Activated CD8-positive, alpha-beta T cell treated with anti-CD3 and anti-CD28 coated beads, Interleukin-2, amount 10 ng/mL, durations not matched to agents 7 days and 5 days (primary cell): ENCODE measurements at places on chromosomes 3 and 15.

DNA sequence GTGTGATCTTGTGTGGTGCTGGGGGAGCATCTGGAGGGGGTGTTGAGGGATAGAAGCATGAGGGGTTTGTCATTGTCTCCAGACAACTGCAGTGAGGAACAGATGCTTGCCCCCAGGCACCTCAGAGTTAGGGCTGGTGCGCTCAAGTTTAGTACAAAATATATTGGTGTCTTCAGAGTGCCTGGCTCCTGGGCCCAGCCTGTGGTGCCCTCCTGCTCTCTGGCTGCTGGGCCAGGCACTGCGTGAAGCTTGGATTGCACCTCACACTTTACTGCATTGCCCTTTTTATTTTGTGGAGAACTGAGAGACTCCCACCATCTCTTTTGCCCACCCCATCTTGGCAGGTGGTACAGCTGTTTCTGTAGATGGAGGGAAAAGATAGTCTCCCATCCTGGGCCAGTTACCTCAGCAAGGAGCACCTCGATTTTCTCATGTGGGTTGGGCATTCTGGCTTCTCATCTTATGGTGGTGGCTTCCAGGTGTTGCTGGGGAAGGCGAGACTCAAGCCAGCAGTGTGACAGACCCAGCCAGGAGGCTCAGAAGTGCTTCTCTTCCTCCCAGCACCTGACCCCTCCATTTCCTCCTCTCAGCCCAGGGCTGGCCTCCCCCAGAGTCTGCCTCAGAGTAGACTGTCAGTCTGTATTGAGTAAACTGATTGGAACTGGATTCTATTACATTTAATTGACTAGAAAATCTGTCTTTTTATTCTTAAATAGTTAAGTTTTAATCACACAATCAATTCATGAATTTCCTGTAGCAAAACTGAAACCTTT is 140.5 kb downstream of the DNAJB8 start:
- H3K4me3 ChIP-seq, result no peak overlapping the region
- peak overlapping the region; percentile 76 for H3K27ac ChIP-seq
- H3K4me1 ChIP-seq, result peaks cover 18% of the 10 kb centered on the region
- H3K36me3 ChIP-seq, result no peaks in the 10 kb centered on the region

DNA sequence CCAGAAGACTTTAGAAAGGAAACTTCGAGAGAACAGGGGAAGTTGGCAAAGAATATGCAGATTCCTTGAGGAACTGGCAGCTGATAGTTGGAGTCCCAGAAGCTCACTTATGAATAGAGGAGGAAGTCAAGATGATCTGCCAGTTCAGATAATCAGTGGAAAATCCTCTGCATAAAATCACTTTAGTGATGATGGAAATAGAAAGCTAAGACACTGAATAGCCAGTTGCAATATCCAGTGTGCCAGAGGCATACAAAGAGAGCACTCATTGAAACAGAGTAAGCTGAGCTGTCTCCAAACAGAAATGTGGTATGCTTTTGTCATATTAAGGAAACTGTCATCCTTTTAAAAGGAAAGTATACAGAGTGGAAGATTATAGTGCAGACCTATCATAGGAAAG is 1207.6 kb downstream of the OTOL1 start:
- H3K27me3 ChIP-seq, result no peaks in the 10 kb centered on the region
- no peaks in the 10 kb centered on the region for H3K4me1 ChIP-seq
- no peak for DNase-seq
- H3K27ac ChIP-seq, result no peak overlapping the region

GRCh38 chr15:77012868-77013267 is 17.9 kb downstream of the PSTPIP1 start:
- peaks cover 69% of the 10 kb centered on the region for H3K36me3 ChIP-seq
- H3K27me3 ChIP-seq, result no peaks in the 10 kb centered on the region
- peak; percentile 83 for DNase-seq

DNA sequence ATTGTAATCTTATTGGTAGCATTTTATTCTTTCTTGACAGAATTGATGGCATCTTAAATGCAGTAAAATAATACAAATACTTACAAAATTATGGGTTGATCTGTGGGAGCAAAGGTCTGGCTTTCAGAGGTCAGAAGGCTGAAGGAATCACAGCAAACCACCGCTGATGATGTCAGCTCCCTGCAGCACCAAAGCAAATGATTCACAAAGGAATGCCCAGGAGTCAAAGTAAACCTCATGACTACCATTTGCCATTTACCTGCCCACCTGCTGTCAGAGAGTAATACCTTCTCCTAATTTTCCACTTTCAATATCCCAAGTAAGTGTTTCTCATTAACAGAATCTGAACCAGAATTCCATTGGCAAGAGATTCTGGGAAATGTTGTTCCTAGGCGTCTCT is 46.1 kb downstream of the CPA3 start:
- H3K4me3 ChIP-seq, result no peak overlapping the region
- no peak for DNase-seq
- no peaks in the 10 kb centered on the region for H3K4me1 ChIP-seq
- no peaks in the 10 kb centered on the region for H3K36me3 ChIP-seq
- no peak overlapping the region for H3K27ac ChIP-seq

DNA sequence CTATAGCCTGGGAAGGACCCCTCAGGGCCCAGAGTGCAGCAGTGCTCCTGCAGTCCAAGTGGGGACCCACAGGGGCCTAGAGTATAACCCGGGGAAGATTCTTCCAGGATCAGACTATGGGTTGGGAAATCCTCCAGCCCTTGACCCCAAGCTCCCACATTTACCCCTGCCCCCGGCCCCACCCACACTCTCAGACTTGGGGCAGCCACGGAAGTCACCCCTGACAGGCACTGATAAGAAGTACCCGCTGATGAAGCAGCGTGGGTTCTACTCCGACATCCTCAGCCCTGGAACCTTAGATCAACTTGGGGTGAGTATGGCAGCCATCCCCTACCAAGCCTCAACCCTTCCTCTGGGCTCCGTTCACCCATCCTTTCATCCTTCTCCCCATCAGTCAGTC is 6.3 kb downstream of the DNAH1 start:
- DNase-seq, result no peak
- H3K4me3 ChIP-seq, result no peak overlapping the region
- no peak overlapping the region for H3K27ac ChIP-seq
- no peaks in the 10 kb centered on the region for H3K27me3 ChIP-seq
- H3K4me1 ChIP-seq, result peaks cover 8% of the 10 kb centered on the region
- no peaks in the 10 kb centered on the region for H3K36me3 ChIP-seq

DNA sequence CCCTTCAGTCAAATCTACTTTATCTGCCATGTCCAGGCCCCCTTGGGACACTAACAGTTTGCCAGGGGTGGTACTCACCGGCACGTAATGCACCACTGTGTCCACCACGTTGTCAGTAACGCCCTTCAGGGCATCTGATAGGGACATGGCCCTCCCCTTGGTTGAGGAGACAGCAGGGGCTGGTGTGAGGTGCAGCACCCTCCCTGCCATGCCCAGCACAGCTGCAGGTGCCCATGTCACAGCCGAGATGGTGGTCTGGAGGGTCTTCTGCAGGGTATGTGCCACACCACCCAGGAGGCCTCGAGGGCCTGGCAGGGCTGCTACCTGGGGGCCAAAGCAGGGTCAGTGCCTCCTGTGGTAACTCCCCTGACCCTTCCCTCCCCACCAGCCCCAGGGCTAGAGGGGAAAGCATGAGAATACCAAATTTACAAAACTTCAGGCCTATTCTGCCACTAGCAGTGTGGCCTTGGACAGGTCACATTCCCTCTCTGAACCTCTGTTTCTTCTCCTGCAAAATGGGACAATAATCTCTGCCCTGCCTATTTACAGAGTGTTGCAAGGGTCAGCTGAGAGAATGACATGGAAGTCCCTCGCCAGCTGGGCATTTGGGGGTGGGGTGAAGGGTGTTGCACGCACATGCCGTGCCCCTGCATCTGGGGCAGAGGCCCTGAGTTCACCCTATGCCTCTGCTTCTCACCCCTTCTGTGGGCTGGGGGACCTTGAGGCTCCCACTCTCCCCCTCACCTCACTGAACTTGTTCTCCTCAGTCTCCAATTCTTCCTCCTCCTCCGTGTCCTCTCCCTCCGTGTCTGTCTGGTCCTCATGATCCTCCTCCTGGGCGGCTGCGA is 11.8 kb upstream of the KIF7 start:
- peaks cover 7% of the 10 kb centered on the region for H3K4me1 ChIP-seq
- no peaks in the 10 kb centered on the region for H3K36me3 ChIP-seq
- H3K27me3 ChIP-seq, result peaks cover 16% of the 10 kb centered on the region
- H3K4me3 ChIP-seq, result no peak overlapping the region

- H3K4me3 ChIP-seq, result no peak overlapping the region
- no peaks in the 10 kb centered on the region for H3K4me1 ChIP-seq
- no peaks in the 10 kb centered on the region for H3K36me3 ChIP-seq
- H3K27ac ChIP-seq, result no peak overlapping the region
- peaks cover 3% of the 10 kb centered on the region for H3K27me3 ChIP-seq
Measured at GRCh38 chr3:53146319-53146891, 14.6 kb upstream of the PRKCD start.

DNA sequence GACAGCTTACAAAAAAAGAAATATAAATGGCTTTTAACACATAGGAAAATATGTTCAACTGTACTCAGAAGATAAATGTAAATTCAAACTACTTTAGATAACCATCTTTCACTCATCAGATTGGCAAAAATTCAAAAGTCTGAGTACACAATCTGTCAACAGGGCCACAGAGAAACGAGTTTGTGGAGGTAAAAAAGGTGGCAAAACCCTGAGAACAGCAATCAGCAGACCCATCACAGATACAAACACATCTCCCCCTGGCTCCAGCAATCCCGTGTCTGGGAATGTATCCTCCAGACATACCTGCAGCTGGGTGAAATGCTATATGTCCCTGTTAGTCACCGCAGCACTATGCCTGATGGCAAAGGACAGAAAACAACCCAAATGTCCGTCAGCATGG is 149.5 kb downstream of the OSBPL10 start:
- H3K4me1 ChIP-seq, result peaks cover 9% of the 10 kb centered on the region
- no peak overlapping the region for H3K27ac ChIP-seq
- DNase-seq, result no peak
- no peaks in the 10 kb centered on the region for H3K36me3 ChIP-seq
- H3K27me3 ChIP-seq, result peaks cover 1% of the 10 kb centered on the region

GRCh38 chr3:177150970-177151627 is 46.2 kb downstream of the TBL1XR1 start:
- no peak for DNase-seq
- H3K4me1 ChIP-seq, result peaks cover 52% of the 10 kb centered on the region
- peak overlapping the region; percentile 63 for H3K27ac ChIP-seq
- H3K36me3 ChIP-seq, result peaks cover 24% of the 10 kb centered on the region

- no peak for DNase-seq
- peaks cover 8% of the 10 kb centered on the region for H3K4me1 ChIP-seq
- no peak overlapping the region for H3K27ac ChIP-seq
- H3K4me3 ChIP-seq, result no peak overlapping the region
Measured at GRCh38 chr3:114417265-114417664, 123.4 kb downstream of the TIGIT start.

DNA sequence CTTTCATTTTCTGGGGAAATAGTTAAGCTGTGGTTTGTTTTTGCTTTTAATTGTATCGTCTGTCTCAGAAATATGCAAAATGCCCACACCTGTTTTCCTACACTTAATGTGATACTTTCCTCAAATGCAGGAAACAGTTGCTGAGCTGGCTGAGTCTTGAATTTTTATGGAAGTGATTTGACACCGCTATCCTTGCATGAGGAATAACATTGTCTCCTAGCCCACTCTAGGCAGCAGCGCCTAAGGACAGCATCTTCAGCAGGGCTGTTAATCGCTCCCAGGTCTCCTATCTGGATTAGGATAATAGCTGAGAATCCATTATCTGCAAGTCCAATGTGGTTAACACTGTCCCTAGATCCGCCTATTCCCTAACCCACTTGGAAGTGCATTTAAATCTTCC is 132.6 kb upstream of the NR2E3 start:
- peaks cover 11% of the 10 kb centered on the region for H3K4me1 ChIP-seq
- no peaks in the 10 kb centered on the region for H3K36me3 ChIP-seq
- H3K27me3 ChIP-seq, result peaks cover 3% of the 10 kb centered on the region
- DNase-seq, result no peak
- H3K4me3 ChIP-seq, result no peak overlapping the region

DNA sequence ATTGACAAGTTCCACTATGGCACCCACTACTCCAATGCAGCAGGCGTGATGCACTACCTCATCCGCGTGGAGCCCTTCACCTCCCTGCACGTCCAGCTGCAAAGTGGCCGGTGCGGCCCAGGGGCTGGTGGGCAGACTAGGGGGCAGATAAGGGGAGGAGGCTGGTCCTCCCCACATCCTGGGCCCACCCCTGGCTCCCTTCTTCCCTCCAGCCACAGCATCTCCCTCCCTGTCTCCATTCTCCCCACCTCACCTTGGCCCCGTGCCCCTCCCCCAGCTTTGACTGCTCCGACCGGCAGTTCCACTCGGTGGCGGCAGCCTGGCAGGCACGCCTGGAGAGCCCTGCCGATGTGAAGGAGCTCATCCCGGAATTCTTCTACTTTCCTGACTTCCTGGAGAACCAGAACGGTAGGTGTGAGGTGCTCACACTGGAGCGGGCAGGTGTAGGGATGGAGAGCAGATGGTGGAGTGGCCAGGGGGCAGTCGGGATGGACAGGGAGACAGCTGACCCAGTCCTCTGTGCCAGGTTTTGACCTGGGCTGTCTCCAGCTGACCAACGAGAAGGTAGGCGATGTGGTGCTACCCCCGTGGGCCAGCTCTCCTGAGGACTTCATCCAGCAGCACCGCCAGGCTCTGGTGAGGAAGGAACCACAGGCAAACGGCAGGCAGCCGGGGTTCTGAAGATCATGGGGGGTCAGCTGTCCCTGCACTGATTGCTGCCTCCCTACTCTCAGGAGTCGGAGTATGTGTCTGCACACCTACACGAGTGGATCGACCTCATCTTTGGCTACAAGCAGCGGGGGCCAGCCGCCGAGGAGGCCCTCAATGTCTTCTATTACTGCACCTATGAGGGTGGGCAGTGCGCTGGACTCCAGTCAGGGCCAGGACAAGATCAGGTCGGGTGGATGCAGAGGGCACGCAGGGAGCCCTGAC is 26.0 kb downstream of the NBEAL2 start:
- no peak overlapping the region for H3K4me3 ChIP-seq
- DNase-seq, result no peak
- H3K27me3 ChIP-seq, result no peaks in the 10 kb centered on the region

DNA sequence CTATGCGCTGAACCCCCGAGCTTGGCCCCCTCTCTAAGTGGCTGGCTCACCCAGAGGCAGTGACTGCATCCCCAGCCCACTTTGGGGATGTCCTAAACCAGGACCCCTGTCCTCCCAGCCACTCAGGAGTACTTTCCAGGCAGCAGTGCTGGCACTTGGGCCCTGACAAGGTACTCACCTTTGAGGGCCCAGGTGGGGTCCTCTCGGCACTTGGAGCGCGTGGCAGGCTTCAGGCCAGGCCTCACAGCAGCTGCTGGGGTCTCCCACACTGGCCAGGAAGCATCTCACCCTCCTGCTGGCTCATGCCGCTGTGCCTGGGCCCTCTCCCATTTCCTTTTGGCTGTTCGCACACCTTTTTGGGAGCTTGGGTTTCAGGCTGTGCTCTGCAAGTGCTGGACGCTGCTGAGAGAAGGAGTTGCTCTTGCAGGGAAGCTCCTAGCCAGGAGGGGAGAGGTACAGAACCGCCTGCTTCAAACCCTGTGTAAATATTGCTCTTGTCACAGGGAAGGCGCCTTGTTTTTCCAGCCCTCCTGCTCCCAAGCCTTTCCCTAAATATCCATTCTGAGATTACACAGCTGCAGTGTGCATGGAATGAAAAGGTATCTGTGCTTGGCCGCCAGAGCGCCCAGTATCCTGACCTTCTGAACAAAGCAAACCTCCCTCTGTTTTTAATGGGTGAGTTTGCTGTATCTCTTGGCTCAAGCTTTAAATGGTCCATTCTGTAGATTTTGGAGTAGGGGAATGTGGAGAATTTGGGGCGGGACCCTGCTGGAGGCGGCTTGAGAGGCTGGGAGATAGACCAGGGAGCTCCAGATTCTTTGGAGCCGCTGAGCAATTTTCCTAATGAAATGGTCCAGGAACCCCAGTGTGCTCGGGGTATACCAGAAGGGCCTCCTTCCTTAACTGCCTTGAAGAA is 45.6 kb downstream of the DNASE1L3 start:
- no peak for DNase-seq
- H3K4me1 ChIP-seq, result peaks cover 9% of the 10 kb centered on the region
